ENCODE measurements at places on chromosomes 7 and 10. TPM values are rescaled to one million over a fixed set of nuclear protein-coding genes. Genes with fewer than 3 reads are reported as not detected.

- DNase-seq = no peak
Observed at GRCh38 chr10:16271571-16271970, 165.2 kb upstream of the PTER start.

GRCh38 chr7:148044173-148044572 lies 546.4 kb upstream of the C7orf33 start:
- DNase-seq = no peak

AGR2 gene
- not detected for total RNA-seq

POLR2J gene
- total RNA-seq = 53.6 TPM

DNA sequence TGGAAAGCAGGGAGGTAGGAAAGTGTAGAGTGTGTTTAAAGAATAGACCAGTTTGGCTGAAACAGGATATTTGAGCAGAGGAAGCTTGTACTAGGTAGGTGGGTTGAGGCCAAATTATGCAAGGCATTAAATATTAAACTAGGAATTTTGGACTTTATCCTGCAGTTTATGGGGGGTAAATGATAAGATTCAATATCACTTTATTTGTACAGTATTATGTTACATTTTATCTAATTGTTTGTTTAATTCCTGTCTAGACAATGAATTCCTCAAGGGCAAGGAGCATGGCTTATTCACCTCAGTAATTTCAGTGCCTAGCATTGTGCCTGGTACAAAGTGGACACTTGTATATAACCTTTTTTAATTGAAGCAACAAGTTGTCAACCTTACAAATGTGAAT lies 125.9 kb downstream of the CFTR start:
- no peak for DNase-seq

SMARCD3 gene
- 12.6 TPM for total RNA-seq

DNA sequence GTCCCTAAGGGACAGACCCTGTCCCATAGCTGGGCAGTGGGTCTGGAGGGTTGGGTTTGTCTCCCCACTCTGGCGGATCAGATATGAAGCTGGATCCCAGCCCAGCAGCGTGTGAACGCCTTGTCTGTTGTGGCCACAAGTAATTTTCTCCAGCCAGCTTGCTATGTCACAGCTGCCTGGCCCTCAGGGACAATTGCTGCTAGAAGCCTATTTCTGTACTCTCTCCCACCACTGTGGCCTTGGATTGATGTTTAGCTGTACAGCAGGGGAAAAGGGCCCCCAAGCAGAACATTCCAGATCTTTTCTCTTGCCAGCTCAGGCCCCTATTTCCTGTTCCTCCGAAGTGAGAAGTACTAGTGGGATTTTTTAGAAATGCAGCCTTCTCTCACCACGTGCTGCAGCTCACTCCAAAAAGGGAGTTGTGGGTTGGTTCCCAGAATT lies 53.5 kb upstream of the WAC start:
- no peak for DNase-seq

PPP1R3A gene
- total RNA-seq = not detected

CADPS2 gene
- total RNA-seq = not detected

- no peak for DNase-seq
Observed at GRCh38 chr10:49173853-49174252, 14.3 kb downstream of the TMEM273 start.

BCAP29 gene
- 25.2 TPM for total RNA-seq

DNA sequence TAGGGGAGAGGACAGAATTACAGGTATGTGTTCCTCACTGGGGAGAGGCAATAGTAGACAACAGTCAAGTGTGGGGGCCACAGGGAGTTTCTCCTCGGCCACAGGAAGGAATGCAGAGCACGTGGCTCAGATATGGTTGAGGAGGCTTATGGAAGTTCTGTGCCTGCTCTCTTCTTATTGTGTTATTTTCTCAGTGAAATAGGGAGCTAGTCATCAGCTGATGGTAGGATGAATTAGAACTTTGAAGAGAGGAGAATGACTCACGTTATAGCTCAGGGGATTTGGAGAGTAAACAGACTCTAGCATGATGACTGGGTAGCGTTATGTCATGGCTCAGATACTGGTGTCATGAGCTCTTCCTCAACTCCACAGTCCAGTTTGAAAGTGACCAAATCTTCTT lies 308.3 kb upstream of the IGFBP3 start:
- DNase-seq = no peak

GPRIN2 gene
- total RNA-seq = not detected

- DNase-seq = no peak
Observed at GRCh38 chr10:76282061-76283025, 850.9 kb downstream of the LRMDA start.

DNA sequence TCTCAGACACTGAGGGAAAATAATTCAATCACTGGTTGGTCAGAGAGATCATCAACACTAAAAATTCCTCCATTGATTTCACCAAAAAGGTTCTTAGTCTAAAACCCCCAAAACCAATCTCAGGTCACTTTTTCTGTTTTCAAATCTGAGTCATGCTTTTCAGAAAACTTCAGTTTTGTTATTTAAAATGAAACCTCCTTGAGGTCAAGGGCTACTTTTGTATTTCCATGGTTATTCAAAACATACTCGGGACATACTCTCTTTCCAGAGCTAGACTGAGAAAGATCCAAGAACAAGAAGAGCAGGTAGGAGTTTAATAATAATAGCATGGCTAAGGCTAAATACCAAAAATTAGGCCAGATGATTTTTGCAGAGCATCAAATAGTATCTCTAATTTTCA lies 152.8 kb downstream of the SDHAF3 start:
- no peak for DNase-seq

FBXL13 gene
- total RNA-seq = 1.4 TPM

EGR2 gene
- total RNA-seq = 1.4 TPM

GRCh38 chr10:71074176-71074755 lies 138.1 kb upstream of the UNC5B start:
- peak; percentile 7 for DNase-seq

RBP4 gene
- not detected for total RNA-seq

- DNase-seq = no peak
Observed at GRCh38 chr10:118501637-118502440, 93.6 kb downstream of the PRLHR start.

FAM200A gene
- total RNA-seq = 7.3 TPM

Measured in activated naive CD8-positive, alpha-beta T cell treated with anti-CD3 and anti-CD28 coated beads, Interleukin-2, amount 10 ng/mL, durations not matched to agents 7 days and 5 days (primary cell).